ENCODE measurements at places on chromosomes 7 and 10. TPM values are rescaled to one million over a fixed set of nuclear protein-coding genes. Genes with fewer than 3 reads are reported as not detected.

GRCh38 chr7:135270577-135271254 is 37.1 kb downstream of the STRA8 start:
- no peak overlapping the region for H3K27ac ChIP-seq
- no peaks in the 10 kb centered on the region for H3K36me3 ChIP-seq

- H3K4me1 ChIP-seq: no peaks in the 10 kb centered on the region
- H3K27ac ChIP-seq: no peak overlapping the region
- H3K36me3 ChIP-seq: no peaks in the 10 kb centered on the region
- H3K4me3 ChIP-seq: no peak overlapping the region
- H3K27me3 ChIP-seq: no peaks in the 10 kb centered on the region
- DNase-seq: no peak
These were observed 115.8 kb downstream of the ADAM12 start for GRCh38 chr10:126272526-126272925.

PDK4 gene
- total RNA-seq: 0.56 TPM

DNA sequence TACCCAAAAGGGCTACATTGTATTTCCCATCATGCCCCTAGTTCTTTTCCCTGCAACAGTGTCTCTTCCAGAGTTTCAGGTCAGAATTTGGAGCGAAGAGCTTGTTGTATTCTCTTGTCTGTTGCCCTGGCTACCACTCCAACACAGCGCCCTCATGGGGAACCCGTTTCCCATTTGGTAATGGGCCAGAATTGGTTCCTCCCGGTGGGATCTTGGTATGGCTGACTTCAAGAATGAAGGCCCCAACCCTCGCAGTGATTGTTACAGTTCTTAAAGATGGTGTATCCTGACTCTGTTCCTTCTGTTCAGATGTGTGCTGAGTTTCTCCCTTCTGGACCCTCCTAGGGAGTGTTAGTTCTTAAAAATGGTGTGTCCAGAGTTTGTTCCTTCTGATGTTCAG is 110.5 kb upstream of the ZNF32 start:
- H3K27ac ChIP-seq: no peak overlapping the region
- H3K27me3 ChIP-seq: no peaks in the 10 kb centered on the region
- DNase-seq: no peak
- no peaks in the 10 kb centered on the region for H3K36me3 ChIP-seq
- peaks cover 17% of the 10 kb centered on the region for H3K4me1 ChIP-seq
- no peak overlapping the region for H3K4me3 ChIP-seq

DNA sequence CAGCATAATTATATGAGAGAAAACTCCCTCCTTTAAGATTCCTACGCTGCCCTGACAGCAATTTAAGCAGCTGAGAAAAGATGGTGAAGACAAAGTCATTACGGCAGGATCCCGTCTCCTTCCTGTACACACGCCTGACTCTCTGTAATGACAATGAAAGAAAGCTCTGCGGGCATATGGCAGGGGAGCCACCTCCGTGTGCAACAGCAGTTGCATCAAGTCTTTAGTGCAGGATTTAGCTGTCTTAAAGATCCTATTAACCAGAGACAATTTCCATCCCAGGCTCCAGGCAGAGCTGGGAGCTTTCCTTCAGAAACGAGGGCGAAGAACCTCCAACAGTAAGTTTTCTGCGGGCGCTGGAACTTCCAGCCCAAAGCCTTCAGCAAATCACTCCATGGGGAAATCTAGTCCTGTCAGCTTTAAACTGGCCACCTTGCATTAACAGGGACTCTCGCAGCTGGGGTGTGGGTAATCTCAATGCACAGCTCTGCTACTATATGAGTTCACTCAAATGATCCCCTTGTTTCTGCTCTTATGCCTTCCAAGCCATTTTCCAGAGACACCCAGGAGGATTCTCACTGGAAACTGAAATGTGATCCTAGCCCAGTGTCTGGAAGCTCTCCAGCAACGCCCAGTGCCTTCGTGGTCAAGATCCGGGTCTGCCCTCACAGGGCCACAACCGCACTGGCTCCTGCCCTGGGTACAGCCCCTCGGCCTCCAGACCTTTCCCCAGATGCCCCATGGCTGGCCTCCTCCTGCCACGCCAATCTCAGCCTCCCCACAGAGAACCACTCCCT is 74.9 kb downstream of the CTBP2 start:
- peaks cover 81% of the 10 kb centered on the region for H3K4me1 ChIP-seq
- peak overlapping the region; percentile 98 for H3K27ac ChIP-seq
- H3K27me3 ChIP-seq: no peaks in the 10 kb centered on the region
- no peak for DNase-seq
- H3K36me3 ChIP-seq: peaks cover 27% of the 10 kb centered on the region

All from osteocyte (in vitro differentiated cells).